Immature natural killer cell (primary cell): ENCODE measurements at places on chromosomes 16 and 17.

DNA sequence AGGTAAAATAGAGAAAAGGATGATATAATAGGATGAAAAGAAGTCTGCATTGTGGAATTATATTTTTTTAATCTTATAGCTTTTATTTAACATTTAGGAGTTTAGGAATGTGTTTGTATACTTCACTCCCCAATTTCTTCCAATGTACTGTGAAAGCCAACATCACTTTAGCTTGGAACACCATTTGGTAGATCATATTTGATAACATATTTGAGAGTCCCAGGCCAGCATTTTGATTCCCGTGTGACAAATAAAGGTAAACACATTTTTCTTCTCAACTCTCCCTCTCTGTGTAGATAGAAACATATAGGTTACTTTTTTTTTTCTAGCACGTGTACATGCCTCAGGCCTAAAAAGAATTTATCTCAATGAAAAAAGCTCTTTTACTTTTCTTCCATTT is 1551.3 kb downstream of the CDH8 start:
- no peak for DNase-seq

DNA sequence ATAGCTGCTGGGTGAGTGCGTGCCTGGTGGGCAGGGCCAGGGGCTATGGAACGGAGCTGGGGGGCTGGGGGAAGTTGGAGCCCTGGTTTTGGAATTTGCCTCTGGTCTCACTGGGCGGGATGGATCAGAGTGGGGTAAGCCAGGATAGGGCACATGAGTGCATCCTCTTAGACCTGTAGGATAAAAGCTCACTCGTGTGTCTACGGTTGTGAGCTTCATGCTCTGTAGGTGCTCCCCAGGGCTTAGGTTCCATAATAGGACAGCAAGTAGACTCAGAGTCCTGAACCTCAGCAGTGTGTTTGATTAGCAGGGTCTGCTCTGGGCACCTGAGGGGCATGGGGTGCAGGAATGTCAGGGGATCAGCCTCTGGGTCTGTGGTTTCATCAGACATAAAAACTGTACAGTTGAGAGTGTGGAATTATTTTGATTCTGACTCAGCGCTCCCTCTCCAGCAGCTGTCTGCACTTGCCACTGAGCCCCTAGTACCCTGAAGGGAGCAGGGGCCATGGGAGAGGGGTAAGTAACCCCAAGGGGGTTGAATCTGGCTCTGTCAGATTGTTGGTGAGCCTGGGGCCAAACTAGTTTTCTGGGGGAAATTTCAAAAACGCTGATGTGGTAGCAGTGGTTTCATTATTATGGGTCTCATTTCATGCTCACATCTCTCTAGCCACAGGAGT is 84.2 kb upstream of the LGALS9 start:
- no peak for DNase-seq

DNA sequence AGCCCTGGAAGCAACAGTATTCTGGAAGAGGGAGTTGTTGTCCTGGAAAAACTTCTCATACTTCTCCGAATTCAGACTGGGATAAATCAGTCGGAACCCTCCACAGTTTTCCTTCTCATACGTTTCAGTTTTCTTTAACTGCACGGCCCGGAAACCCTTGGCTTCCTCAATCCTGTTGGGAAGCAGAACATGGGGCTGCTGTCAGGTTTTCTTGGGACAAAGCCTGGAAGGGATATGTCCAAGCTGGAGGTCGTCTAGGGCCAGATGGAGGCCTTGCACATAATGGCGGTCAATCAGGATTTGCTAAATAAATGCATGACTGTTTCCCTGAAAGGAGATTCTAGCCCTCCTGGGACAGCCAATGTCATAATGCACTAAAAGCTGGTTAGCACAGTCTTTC is 29.2 kb downstream of the TTLL6 start:
- DNase-seq: no peak

DNA sequence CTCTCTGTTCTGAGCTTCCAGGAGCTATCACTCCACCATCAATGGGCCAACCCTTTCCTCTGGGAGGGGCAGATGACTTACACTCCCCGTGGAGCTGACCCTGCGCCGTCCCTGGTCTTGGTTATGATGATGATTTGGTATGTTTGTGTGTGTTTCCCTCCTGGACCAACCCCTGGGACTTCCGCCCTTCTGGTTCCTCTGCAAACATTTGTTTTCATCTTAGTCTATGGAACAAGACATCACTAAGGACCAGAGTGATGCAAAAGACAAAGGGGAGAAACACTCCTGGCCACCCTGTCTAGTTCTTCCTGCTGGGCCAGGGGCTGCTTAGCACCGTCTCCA is 13.7 kb downstream of the CBX4 start:
- DNase-seq: no peak

GRCh38 chr17:65366102-65366844 is 195.2 kb downstream of the AXIN2 start:
- no peak for DNase-seq

DNA sequence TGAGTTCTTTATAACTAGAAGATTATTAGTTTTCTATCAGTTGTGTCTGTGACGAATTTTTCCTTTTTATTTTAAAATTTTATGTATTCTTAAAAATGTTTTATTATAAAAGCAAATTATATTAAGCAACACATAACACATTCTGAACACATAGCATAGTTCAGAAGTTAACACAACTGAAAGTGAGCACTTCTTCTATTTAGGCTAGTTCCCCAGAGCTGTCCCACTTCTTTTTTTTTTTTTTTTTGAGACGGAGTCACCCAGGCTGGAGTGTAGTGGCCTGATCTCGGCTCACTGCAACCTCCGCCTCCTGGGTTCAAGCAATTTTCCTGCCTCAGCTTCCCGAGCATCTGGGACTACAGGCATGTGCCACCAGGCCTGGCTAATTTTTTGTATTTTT is 37.7 kb upstream of the ALDH3A2 start:
- no peak for DNase-seq
